ENCODE measurements at places on chromosomes 7 and 10.

DNA sequence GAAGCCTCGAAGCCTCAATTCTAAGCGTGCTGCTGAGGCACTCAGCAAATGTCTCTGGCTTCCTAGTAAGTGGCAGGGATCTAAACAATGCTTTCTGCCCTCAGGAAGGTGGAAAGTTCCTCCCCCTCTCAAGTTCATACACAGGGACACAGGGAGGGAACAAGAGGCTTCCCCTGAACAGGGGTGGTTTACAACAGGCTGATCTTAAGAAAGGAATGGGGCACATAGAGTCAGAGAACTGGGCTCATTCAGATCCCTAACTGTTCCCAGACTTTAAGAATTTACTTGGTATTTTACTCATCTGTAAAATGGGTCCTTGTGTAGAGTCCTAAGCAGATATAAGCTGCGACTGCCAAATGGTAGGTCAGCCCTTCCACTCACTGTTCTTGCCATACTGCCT, 2.5 kb downstream of the TNS3 start:
- DNase-seq, result peak; percentile 62

DNA sequence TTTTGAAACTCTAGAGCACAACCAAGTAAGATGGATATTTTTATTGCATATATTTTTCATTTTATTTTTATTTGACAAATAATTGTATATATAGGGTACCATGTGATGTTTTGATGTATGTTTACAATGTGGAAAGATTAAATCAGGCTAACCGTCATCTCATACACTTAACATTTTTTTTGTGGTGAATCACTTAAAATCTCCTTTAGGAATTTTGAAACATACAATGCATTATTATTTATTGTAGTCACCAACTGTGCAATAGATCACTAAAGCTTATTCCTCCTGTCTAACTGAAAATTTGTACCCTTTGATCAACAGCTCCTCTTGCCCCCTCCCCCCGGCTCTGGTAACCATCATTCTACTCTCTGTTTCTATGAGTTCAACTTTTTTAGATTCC, 77.2 kb downstream of the DNAH11 start:
- DNase-seq, result peak; percentile 33

DNA sequence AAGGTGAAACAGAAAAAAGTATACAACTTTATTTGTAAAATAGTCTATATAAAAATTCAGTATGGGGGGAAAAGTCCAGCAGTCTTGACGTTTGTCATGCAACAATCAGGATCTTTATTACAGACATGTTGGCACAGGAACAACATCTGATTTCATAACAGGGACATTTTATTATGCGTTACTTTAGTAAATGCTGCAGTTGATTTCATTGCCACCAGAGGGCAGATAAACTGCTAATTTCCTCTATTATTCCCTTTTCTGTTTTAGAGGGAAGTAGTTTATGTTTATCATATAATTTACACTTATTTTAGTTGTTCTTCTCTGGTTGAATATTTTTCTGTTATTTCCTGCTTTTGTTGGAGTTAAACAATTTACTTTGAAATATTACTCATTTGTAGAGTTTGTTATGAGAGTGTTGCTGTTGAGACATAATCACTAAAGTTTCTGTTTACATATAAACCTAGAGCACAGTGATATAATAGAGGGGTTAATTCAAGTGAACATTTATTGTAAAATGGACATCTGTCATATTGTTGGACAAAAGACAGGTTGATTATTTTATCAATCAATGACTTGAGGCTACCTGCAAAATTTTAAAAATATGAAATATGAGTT, 3.3 kb downstream of the PLXDC2 start:
- DNase-seq, result peak; percentile 75

DNA sequence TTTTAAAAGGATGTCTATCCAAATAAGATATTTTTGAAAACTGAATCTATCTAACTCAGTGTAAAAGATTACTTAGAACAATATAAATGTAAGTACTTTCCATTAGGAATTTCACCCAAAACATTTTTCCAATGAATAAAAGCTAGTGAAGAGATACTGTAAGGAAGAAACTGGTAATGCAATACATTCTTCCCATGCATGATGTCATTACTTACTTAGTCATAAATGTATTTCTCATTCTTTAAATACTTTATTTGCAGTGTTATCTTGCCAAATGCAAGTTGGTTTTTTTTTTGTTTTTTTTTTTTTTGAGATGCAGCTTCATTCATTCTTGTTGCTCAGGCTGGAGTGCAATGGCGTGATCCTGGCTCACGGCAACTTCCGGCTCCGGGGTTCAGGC, 265.6 kb downstream of the PHF14 start:
- DNase-seq, result peak; percentile 34

DNA sequence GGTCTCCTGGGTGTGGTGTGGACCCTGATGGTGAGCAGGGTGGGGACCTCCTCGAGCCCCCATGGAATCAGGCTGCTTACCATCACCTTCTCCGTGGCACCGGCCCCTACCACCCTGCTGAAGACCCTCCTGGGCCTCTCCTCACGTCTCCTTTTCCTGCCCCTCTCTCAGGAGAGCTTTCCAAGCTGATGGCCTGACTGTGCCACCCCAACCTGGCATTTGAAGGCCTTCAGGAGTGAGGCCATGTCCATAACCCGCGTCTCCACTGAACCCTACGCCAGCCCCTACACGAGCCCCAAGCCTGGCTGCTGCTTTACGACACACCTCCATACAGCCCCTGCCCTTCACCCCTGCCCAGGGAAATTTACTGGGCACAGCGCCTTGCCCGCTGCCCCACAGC, 55.4 kb downstream of the ZRANB1 start:
- no peak for DNase-seq

- DNase-seq, result no peak
Measured at GRCh38 chr10:20999699-21000098, 102.6 kb upstream of the NEBL start.

GRCh38 chr10:103759100-103759781, 96.1 kb downstream of the SH3PXD2A start:
- DNase-seq, result peak; percentile 94

DNA sequence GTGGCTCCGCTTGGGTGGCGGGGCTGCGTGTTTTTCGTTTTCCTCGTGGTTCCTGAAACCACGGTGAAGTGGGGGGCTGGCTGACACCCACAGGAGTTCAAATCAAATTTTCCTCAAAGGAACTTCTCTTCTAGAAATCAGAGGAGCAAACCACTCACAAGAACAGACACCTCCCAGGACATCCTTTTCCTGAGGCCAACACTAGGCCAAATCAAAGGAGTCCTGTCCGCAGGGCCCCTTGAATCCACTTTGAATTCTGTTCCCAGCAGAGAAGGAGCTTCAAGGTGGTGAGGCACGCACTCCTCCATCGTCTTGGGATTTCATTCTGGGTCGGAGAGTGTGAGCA, 29.9 kb upstream of the ZNF273 start:
- no peak for DNase-seq

GRCh38 chr10:22453948-22454591, 108.8 kb downstream of the SPAG6 start:
- no peak for DNase-seq
